ENCODE measurements at places on chromosomes 3 and 15. TPM values are rescaled to one million over a fixed set of nuclear protein-coding genes. Genes with fewer than 3 reads are reported as not detected.

Gene LSMEM2
- not detected for total RNA-seq

Gene RASGRP1
- total RNA-seq, result 161 TPM

Gene GRAMD2A
- total RNA-seq, result not detected

Gene TRMT10C
- total RNA-seq, result 25.0 TPM

Gene CSTA
- not detected for total RNA-seq

Gene SAXO2
- total RNA-seq, result 1.6 TPM

Gene GPR15
- 18.9 TPM for total RNA-seq

Gene RPN1
- total RNA-seq, result 157 TPM

Gene CLDN16
- not detected for total RNA-seq

Gene SCN11A
- total RNA-seq, result not detected

Gene NAA50
- total RNA-seq, result 108 TPM
